ENCODE measurements at places on chromosomes 7 and 10.

DNA sequence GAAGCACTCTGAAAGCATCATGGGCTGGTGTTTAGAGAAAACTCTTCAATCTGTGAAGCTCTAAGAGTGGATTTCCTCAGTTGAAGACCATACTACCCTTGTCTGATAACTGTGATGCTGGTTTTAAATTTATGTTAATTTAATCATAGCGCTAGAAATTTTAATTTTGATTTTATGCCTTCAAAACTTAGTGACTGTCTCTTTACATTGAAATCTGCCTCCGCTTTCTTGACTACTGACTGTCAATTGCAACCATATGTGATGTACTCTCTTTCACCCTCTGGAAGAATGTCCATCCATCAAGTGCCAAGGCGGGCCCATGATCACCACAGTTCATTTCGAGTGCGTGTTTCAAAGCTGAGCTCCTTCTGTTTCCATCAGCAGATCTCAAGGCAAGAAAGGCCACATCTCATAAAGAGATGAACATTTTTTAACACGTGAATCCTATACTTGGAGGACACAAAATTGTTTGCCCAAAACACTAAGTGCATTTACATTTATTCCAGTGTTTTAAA, 147.1 kb downstream of the ITGA8 start:
- DNase-seq, result no peak

- no peak for DNase-seq
Observed at GRCh38 chr10:94011296-94011695, 17.6 kb downstream of the PLCE1 start.

DNA sequence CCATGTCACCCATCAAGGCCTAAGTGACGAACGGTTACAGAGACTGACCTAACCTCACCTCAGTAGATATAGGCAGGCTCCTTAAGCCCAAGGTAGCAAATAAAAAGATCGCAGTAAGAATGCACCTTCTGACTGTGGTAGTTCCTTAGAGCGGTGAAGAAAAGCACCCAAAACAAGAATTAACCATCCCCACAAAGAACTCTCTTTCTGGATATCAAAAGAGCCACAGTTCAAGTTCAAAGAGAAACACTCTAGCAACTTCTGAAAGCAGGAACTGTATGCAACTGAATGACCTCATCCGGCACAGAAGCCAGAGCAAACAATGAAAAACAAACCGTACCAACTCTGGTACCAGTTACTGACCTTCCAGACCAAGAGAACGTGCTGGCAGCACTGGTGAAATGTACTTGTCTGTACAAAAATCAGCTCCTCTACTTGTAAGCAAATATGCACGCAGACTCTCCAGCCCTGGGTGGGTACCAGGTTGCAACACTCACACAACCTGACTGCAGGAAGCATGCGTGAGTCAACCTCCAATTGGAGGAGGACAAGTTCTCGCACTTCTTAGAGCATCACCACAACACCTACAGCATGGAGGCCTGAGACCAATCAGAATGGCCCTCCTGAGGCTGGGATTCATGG, 202.7 kb downstream of the FAM107B start:
- peak; percentile 59 for DNase-seq

DNA sequence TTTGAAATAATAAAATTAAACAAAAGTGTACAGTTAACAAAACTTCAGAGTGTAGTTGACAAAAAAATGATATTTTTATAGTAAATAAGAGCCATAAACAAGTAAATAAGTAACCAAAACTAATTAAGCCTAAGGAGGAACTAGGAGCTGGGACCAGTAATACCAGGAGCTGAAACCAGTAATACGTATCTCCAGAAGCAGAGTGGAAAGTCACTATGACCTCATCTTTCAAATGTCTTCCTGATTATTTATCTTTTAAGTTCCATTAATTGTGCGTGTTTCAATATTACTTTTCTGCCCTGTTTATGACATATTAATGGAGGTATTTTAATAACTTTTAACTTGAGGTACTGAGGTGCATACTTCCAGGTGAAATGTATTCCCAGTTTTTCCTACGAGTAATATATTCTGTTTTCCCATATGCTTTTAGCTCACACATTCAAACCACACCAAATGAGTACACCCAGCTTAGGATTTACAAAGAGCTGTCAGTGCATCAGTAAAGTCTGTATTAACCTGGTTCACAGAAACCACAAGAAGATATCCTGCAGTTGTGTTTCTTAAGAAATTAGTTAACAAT, 283.7 kb upstream of the HGF start:
- no peak for DNase-seq

DNA sequence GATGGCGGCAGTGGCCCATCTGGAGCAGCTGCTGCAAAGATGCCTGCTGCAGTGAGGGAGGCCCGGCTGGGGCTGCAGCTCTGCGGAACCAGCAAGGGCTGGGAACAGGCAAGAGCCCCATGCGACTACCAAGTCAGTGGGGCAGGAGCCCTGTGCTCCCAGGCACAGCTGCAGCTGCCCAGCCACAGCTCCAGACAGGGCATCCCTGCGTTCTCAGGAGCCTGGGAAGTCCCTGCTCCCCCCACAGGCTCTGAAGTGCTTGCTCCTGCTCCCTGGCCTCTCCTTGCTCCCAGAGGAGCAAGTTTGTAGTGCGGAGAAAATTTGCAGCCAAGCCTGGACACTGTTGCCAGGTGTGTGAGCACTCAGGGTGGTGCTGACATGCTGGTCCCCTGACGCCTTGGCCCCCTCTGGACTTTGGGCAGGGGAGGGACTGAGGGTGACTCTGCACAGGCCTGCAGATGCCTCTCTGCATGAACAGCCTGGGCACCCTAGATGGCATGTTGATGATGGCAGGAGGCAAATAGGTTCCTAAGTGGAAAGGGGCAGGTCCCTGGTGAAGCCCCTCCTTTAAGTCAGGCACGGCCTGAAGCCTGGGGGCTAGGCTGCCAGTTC, 105.6 kb downstream of the LYZL1 start:
- DNase-seq, result no peak

DNA sequence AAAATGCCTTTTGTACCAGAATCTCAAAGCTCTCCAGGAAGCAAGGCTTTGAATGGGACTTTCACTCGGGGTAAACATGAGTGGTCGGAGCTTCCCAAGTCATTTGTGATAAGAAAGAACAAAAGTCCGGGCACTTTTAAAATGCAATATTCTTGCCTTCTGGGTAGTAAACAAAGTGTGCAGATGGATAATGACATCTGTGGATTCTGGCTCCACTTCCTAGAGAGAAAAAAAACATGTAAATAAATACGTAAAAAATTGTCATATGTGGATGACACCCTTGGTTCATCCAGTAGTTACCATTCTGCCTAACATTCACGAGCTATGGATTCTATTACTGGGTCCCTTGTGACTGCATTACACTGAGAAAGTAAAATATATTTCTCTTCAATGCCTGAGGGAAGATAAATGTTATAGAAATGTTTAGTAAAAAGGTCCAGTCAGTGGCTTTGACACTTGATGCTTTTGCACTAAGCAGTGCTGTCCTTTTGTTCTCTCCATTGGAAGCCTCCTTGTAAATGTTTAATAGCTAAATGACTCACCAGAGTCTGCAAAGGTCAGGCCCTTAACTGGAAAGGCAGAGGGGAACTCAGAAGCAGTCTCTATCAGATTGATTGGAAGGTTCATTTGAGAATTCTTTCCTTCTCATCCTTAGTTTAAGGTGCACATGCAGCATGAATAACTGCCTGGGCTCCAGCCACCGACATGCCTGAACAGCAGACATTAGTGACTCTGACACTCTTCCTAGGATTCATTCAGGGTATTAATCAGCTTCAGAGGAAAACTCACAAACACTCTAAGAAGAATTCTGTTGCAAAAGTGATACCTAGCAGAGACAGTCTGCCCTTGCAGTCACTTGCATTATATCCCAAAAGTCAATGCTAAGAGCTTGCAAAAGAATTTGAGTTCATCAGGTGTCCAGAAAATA, 11.7 kb upstream of the EDRF1 start:
- DNase-seq, result no peak

- no peak for DNase-seq
Observed at GRCh38 chr10:102159051-102159597, 6.9 kb downstream of the NOLC1 start.

DNA sequence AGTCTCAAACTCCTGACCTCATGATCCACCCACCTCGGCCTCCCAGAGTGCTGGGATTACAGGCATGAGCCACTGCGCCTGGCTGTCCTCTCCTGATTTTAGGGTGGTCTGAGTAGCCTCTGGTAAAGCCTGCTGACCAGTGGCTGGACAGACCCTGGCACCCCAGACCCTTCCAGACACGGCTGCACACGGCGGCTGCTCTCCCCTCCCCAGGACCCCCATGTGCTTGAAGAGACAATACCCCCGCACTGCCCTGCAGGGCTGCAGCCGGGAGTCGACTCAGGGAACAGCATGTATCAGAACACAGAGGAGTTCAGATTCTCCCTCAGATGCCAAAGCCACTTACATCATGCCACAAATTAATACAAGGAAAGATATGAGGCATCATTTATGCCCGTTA, 58.3 kb upstream of the CFAP46 start:
- DNase-seq, result no peak

GRCh38 chr10:46541735-46542566, 14.5 kb downstream of the GPRIN2 start:
- DNase-seq, result no peak

- DNase-seq, result no peak
Observed at GRCh38 chr7:51249991-51250390, 66.6 kb downstream of the COBL start.

DNA sequence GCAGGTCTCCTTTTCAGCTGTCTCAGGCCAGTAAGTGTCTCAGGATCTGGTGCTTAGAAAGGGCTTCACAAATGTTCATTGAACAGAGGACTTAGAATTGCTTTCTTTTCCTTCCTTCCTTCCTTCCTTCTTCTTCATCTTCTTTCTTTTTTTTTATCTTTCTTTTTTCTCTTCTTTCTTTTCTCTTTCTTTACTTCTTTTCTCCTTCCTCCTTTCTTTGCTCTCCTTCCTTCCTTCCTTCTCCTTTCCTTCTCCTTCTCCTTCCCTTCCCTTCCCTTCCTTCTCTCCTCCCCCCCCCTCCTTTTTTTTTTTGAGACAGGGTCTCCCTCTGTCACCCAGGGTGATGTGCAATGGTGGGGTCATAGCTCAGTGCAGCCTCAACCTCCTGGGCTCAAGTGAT, 34.6 kb downstream of the COL26A1 start:
- DNase-seq, result no peak

GRCh38 chr10:71769279-71769823, 4.0 kb downstream of the VSIR start:
- DNase-seq, result peak; percentile 66

GRCh38 chr10:84336406-84337090, 8.2 kb downstream of the CCSER2 start:
- no peak for DNase-seq
